ENCODE measurements at places on chromosomes 5 and 9. TPM values are rescaled to one million over a fixed set of nuclear protein-coding genes. Genes with fewer than 3 reads are reported as not detected.
A peak's percentile ranks its signal among the peaks of the same experiment; 100 is the strongest.

DNA sequence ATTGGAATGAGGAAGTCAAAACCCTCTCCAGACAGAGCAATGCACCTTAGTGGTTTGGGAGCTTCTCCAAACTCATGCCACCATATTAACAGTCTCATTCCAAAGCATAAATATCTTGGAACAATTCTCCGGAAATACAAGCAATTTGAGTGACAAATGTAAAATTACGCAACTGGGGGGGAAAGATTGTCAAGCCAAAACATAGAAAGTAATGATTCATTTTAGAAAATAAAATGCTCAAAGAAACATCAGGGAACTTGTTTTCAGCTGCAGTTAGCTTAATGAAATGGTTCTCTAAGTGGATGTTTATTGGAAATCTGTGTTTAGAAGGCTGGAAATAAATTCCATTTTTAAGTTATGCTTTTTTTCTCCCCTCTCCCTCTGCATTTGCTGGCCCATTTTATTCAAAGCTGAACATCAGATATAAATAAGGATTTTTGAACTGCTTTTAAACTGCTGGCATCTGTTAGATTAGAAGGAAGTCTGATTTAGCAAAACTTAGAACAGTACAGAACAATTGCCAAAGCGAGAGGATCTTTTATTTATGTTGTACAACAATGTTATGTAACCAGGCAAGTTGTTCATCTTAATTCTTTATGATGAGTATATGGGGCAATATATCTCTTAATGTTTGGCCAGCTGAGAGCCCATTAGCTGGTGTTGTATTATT is 551.9 kb downstream of the PRELID2 start:
- H3K27me3 ChIP-seq: peaks cover 5% of the 10 kb centered on the region
- H3K4me3 ChIP-seq: no peak overlapping the region
- DNase-seq: no peak
- H3K27ac ChIP-seq: no peak overlapping the region
- no peaks in the 10 kb centered on the region for H3K36me3 ChIP-seq
- H3K4me1 ChIP-seq: no peaks in the 10 kb centered on the region

DNA sequence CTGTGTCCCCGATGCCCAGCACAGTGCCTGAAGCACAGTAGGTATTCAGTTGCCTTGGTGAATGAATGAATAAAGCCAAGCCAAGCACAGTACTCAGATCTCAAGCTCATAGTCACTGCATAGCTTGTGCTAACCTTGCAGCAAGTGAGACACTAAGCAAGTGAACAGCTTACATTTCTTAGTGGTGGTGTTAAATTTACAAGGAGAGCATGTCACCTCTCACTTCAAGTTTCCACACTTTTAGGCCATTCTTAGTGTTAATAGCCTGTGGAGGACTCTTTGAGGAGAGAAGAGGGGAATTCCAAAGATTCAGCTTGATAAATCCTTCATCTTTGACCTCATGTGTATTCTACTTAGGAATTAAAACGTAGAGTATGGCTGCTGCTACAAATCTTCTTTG is 104.7 kb downstream of the C9orf152 start:
- no peak for DNase-seq
- H3K36me3 ChIP-seq: no peaks in the 10 kb centered on the region
- peaks cover 23% of the 10 kb centered on the region for H3K27me3 ChIP-seq
- peaks cover 81% of the 10 kb centered on the region for H3K4me1 ChIP-seq
- peak overlapping the region; percentile 82 for H3K4me3 ChIP-seq
- peak overlapping the region; percentile 89 for H3K27ac ChIP-seq

The CMBL gene
- total RNA-seq: 2.2 TPM

DNA sequence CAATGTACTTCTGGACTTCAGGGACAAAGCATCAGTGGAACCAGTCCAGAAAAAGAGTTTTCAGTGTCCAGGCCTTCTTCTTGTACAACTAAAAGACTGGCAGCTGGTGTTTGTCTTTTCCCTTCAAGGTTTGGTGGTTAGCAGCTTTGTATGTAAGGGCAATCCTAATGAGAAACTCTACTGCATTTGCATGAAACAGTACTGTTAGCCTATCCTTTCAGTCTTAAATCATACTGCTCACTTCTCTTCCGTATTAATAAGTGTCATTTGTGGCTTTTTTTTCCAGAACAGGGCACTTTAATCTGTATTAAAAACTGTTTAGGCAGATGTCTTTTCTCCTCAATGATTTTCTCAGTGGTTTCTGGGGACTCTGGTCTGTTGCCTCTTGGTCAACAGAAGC is 48.9 kb downstream of the FAM174A start:
- H3K27ac ChIP-seq: no peak overlapping the region
- no peak overlapping the region for H3K4me3 ChIP-seq
- H3K36me3 ChIP-seq: peaks cover 7% of the 10 kb centered on the region
- no peak for DNase-seq

The SH3RF2 gene
- total RNA-seq: not detected

DNA sequence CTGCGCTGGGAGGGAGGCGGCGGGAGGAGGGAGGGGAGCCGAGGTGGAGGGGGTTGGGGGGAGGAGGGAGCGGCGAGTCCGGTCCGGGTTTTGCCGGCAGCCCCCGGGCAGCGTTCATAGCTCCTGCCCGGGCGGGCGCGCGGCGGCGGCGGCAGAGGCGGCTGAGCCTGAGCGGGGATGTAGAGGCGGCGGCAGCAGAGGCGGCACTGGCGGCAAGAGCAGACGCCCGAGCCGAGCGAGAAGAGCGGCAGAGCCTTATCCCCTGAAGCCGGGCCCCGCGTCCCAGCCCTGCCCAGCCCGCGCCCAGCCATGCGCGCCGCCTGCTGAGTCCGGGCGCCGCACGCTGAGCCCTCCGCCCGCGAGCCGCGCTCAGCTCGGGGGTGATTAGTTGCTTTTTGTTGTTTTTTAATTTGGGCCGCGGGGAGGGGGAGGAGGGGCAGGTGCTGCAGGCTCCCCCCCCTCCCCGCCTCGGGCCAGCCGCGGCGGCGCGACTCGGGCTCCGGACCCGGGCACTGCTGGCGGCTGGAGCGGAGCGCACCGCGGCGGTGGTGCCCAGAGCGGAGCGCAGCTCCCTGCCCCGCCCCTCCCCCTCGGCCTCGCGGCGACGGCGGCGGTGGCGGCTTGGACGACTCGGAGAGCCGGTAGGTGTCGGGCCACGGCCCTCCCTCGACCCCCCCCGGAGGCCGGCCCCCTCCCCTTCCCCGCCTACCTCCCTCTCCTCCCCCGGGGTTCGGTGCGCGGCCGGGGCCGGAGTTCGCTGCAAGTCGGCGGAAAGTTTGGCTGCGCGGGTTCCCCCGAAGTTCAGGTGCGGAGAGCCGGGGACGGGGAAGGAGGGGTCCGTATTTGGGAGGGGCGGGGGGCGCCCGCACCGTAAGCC is at the start of gene CXXC5:
CXXC5 (plus strand) TSS at position 145 of the 877 bp plus-strand sequence. CDS start 32,175 bp downstream, outside the sequence.
- peak within 1 kb of the TSS; percentile 83 for H3K27ac ChIP-seq
- H3K36me3 ChIP-seq: no peaks in the 10 kb centered on the region
- H3K4me1 ChIP-seq: peaks cover 42% of the 10 kb centered on the region
- peak; percentile 94 for DNase-seq
- H3K4me3 ChIP-seq: peak within 1 kb of the TSS; percentile 81
